GM04504 (cell line): ENCODE measurements at places on chromosomes 4 and X.
A peak's percentile ranks its signal among the peaks of the same experiment; 100 is the strongest.

DNA sequence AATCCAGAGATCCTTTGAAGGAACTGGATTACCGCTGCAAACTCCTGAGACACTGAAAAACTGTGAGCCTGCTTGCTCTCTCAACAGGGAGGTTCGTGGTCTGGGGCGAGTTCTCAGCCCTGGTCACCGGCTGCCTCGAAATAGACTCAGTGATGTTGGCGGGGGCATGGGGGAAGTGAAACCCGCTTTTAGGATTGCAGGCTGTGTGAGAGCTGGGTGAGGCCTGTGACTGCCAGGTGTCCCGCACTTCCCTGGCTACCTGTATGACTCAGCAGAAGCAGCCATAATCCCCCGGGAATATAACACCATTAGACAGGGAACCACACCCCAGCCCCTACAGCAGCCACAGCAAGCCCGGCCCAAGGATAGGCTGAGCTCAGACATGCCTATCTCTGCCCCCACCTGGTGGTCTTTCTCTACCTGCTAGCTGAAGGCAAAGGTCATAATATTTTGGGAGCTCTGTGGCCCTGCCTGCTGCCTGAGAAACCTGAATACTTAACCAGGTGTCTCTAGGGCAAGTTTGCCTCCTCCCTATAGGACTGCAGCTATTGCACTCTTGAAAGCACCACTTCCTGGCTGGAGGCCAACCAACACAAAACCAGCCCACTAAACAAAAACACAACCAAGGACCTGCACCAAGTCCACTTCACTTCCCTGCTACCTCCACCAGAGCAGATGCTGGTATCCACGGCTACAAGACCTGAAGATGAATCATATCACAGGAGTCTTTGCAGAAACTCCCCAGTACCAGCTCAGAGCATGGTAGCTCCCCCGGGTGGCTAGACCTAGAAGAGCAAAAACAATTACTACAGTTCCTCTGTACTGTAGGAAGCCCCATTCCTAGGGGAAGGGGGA, 202.0 kb downstream of the RRAGB start:
- no peak for DNase-seq

DNA sequence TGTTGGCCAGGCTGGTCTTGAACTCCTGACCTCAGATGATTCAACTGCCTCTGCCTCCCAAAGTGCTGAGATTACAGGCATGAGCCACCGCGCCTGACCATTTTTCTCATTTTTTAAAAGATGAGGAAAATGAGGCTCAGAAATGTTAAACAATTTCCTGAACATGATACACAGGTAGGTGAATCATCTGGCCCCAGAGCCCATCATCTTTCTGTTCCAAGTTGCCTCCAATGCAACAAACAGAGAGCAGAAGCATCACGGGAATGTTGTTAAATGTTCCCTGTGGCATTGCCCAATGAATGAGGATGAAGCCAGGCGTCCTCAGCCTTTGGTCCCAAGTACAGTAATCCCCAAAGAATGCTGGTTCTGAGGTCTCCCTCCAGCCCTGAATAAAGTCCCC, 31.3 kb upstream of the ANXA5 start:
- DNase-seq, result peak; percentile 91

DNA sequence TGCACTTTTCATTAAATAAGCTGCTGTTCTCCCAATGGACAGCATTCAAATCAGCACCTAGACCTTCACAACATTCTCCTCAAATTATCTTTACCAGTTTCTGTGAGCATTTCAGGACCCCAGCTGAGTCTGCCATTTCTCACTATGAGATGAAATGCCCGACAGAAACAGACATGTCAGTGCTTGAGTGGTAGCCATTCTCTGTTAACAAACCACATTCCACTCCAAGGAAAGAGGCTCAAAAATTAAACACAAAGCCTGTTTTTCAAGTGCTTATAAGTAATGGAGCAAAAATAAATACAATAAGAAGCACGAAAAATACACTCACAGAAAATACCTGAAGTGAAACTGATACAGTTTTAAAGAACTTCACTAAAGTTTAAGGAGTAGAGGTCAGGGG, 320.2 kb upstream of the PRPS2 start:
- no peak for DNase-seq

GRCh38 chrX:129445436-129445835, 77.9 kb downstream of the SMARCA1 start:
- DNase-seq, result no peak

DNA sequence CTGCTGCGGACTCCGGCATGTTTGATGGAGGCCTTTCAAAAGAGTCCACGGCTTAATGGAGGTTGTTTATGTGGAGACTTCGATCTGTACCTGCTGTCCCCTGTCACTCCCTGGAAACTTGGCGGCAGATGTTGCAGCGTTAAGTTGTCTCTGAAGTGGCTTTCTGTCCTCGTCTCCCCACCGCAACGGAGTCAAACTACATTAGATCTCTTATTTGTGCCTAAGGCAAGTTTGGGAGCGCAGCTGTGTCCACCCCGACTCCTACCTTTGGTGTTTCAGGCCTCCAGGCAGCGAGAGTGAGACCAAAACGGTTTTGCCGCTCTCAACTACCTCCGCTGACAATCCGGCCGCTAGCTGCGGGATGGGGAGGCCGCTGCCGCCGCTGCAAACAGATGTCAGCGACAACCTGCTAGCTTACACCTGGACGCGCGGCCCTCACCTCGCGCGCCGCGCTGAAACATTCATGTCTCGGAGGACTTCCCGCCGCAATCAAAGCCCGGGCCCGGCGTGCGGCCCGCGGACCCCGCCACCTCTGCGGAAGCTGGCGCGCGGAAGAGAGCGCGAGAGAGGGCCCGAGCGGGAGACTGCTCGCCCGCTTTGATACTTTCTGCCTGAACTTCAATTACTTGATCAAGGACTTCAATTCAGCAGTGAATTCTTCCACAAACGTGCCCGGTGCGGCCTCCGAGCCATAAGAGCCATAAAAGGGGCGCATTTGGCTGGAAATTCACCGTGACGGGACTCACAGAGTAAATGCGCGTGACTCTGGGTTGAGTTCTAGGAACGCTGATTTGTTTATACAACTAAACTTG, 108.4 kb downstream of the ANTXR2 start:
- no peak for DNase-seq

- no peak for DNase-seq
These were observed 58.6 kb upstream of the MCF2 start for GRCh38 chrX:139766545-139766983.

GRCh38 chrX:97389761-97390192, 506.1 kb downstream of the RPA4 start:
- DNase-seq, result peak; percentile 41

GRCh38 chr4:173370130-173370476, 651 bp upstream of the SAP30 start:
- no peak for DNase-seq

DNA sequence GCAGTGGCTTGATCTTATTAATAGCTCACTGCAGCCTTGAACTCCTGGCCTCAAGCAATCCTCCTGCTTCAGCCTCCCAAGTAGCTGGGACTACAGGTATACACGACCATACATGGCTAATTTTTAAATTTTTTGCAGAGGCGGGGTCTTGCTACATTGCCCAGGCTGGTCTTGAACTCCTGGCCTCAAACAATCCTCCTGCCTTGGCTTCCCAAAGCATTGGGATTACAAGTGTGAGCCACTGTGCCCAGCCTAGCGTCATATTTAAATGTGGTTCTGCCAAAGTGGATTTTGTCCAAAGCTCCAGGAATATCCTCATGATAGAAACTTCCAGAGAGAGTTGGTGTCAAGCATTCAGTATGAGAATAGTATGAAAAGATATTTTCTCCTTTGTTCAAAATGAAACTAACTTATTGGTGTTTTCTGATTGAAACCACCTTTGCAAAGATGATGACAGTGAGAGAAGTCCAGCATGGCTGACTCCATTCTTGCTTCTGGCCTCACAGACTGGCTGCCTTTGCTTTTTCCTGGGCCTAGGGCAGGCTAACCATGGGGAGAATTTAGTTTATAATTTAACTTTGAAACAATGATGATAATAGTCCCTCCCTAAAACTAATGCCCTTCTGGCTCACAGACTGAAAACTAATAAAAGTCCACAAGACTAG, 129.0 kb downstream of the C4orf51 start:
- no peak for DNase-seq

DNA sequence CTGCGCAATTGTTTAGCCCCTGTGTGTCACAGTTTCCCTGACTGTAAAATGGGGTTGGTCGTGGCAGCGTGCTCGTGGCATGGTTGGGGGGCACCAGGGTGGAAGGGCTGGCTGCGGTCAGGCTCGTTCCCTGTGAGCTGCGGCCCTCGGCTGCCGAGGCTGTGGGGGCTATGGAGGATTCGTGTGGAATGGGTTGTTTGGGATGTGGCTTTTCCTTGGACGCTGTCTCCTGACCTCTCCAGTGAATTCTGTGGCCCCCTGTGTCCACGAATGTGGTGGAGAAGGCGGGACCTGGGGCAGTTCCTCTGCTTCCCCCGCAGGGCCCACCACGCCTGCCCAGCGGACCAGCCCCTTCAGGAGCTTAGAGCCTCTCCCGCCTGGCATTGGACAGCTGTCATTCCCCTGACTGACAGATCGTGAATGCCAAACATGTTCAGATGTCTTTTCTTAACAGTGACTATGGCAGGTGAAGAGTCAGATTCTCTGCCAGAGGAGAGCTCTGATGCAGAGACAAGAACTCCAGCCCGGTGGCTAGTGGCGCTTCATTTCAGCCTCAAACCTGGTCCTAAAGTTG, 17.2 kb upstream of the HGFAC start:
- no peak for DNase-seq

DNA sequence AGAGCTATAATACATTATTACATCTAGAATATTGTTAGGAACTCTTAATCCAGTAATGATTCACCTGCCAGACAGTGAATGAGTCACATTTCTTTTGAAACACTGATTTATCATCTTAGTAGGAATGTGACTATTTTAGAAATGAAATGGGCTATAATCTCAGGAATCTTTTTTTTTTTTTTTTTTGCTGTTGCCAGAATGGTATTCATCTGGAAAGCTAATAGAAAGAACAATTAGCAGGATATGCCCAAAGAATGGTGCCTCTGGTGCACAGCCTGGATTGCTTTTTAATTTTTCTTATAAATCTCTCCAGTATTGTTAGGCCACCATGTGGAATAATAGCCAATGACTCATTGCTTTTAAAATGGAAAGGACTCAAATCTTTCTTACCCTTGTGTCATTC, 181.1 kb upstream of the SMIM31 start:
- DNase-seq, result no peak
